ENCODE measurements at places on chromosomes 7 and 10. TPM values are rescaled to one million over a fixed set of nuclear protein-coding genes. Genes with fewer than 3 reads are reported as not detected.

The CTTNBP2 gene
- polyA plus RNA-seq: 3.2 TPM

The CADPS2 gene
- polyA plus RNA-seq: 27.2 TPM

The CYP2C9 gene
- not detected for polyA plus RNA-seq

The PSMC2 gene
- polyA plus RNA-seq: 97.4 TPM

DNA sequence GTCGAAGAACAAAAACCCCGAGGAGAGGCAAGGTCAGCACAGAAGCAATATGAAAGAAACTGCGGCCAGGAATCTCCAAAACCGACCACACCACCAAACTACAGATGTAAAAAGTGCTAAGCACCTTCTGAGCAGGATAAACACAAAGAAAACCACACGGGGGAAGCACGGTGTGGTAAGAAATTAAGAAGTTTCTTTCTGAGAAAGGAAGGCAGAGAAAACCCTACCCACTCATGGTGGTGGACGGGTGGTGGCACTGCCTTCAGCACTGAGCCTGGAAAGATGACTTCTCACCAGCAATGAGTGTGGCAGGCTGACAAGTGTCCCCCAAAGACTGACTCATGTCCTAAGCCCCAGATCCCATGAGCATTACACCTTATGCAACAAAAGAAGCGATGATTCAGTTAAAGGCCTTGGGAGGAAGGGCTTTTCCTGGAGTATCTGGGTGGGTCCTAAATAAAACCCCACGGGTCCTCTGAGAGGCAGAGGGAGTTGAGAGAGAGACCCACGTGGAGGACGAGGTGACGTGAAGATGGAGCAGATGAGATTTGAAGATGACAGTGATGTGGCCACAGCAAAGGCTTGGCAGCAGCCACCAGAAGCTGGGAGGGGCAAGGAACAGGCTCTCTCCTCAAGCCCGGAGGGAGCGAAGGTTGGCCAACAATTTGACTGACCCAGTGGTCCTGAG lies 124.9 kb downstream of the DLG5 start:
- DNase-seq: no peak

DNA sequence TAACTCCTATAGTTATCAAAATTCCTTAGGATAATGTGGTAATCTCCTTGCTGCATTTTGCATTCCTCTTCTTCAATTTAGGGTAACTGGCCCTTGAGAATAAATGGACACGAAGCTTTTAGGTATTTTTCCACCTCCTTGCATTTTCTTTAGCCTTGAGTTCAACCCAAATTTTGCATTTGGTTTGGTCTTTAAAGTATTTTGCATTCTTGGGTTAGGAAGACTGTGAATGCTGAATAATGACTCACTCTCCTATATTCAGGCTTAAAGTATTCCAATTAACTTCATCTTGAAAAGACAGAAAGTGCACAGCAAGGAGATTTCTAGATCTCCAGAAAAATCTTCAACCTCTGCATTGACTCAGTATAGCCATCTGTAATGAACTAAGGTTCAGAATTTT lies 47.3 kb downstream of the TFPI2 start:
- no peak for DNase-seq

DNA sequence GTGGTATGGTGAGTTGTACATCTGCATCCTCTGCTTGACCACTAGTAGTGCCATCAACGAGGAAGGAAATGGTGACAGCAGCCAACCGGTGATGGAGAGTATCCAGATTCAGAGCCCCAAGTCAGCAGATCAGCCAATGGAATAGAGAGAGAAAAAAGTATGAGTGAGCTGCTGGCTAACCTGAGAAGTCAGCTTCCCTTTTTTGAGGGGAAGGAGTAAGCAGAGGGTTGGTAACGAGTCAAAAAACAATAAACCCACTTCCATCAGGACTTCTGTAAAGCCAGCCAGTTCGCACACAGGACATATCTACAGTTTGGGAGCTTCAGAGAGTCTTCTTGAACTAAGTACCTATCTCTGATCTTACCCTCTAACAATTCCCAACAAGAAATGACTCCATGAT lies 8.9 kb downstream of the SLC25A28 start:
- no peak for DNase-seq

DNA sequence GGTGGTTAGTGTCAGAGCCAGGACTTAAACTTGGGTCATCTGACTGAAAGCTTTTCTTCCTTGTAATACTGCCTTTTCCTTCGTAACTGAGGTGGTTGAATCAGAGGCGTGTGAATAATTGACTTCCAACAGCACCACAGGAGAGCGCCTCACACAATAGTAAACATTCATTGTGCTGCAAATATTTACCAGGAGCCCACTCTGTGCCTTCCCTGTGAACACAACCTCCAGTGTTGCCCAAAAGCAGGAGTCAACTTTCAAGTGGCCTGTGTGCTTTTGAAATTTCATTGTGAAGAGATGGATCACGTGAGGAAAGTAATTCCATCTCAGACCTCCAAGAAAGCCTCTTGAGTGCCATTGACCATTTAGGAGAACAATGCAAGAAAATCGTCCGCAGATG lies 60.2 kb downstream of the ADRA2A start:
- no peak for DNase-seq

DNA sequence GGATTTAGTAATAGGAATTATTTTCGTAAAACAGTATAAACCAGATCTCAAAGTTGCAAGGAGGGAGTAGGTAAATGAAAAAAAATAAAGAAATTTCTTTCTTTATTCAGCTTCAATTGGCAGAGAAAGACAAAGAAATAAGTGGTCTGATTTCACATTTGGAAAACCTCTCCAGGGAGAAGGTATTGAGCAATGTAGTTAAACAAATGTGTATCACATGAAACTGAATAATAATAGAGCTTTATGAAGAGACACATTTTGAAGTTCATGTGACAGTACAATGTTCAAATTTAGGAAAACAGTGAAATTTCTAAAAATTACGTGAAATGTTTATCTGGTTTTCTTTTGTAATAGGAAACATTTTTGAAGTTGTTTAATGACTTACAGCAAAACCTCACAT lies 63.0 kb downstream of the TAX1BP1 start:
- no peak for DNase-seq

- no peak for DNase-seq
Measured at GRCh38 chr7:115043605-115044004, 121.7 kb downstream of the MDFIC start.

- DNase-seq: no peak
Measured at GRCh38 chr7:50795253-50795652, 12.6 kb upstream of the GRB10 start.

DNA sequence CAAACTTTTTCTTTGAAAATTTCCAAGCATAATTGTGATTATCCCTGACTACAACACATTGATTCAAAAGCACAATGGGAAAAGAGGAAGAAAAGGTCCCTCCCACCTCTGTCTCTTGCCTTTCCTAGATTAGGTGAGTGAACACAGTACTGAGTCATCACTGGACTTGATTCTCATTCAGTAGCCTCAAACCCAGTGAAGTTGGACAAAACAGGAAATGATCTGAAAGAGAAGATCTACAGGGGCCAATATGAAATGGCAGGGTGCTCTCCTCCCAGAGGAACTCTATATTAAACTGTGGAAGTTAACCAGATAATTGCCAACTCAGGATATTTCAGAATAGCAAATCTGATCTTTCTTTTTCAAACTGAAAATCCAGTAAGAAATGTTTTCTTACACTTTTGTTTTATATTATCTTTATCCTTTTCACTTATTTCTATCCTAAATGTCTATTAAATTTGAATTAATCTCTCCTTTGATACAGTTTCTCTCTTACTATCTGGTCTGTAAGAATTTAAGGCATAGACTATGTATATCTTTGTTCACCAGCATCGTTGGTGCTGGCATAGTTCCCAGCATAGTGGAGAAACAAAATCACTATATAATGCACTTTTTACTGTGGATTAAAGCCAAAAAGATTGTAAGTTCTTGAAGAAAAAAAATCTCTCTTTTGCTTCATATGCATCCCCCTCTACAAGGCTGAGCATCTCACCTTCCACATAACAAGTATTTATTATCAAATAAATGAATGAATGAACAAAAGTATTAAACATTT lies 41.4 kb upstream of the IKZF1 start:
- no peak for DNase-seq

DNA sequence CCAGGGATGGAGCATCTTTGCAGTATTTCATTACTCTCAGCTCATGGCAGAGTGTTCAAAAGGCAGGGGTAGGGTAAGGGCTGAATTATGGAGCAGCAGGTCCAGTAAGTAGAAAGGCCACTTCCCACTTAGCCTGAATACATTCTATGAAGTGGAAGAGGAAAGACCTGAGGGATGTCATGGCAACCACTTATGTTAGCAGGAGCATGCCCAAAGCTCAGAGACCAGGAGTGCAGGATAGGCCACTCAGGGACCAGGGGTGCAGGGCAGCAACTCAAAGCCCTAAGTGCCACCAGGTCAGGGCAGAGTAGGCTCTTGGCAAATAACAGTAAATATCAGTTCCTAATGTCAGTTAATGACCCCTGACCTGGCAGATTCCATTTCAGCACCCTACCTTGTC lies 3.6 kb downstream of the SRI start:
- DNase-seq: no peak

DNA sequence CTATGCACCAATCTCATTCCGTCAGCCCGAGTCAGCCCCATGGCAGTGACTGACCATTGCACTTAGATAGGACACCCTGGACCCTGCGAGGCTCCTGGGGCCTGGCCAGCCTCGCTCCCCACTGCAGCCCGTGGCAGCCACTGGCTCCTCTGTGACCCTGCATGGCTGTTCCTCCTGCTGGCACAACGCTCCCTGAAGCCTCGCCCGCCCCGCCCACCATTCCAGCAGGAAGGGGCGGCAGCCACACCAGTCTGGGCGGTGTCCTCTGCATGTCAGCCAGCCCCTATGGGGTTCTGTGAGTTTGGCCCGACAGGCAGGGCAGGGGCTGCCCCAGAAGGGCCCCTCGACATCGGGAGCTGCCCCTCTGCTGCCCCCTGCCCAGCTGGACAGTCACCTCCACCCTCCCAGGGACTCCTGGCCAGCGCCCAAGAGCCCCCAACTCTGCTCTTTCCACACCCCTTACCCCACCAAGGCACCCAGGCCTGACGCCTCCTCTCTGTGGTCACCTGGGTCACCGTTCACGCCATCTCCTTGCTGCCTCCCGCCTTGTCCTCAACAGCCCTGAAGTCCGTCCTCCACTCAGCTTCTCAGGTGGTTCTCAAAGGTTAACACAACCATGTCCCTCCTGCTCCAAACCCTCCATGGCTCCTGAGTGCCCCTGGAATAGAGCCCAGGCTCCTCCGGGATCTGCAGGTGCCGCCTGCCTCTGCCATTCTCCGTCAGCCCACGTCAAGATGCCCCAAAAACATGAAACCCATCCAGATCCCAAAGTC lies 103.5 kb downstream of the MICALL2 start:
- no peak for DNase-seq
